NCI-H1930 (cell line): ENCODE measurements at places on chromosomes 5 and 9.

DNA sequence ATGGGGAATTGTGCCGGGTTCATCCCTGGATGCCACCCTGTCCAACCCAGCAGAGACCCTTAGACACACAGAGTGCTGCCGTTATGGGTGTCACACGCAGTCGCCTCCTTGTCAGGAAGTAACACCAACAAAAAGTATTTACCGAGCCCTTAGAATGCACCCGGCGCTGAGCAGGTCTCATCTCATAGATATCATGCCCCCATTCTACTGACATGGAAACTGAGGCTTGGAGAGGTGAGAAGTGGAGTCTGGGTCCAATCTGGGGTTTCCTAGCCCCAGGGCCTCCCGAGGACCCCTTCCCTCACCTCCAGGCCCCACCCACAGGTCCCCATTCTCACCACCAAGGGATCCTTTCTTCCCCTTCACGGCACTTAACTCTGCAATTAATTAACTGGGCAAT is 36.8 kb upstream of the BARHL1 start:
- no peak for DNase-seq

DNA sequence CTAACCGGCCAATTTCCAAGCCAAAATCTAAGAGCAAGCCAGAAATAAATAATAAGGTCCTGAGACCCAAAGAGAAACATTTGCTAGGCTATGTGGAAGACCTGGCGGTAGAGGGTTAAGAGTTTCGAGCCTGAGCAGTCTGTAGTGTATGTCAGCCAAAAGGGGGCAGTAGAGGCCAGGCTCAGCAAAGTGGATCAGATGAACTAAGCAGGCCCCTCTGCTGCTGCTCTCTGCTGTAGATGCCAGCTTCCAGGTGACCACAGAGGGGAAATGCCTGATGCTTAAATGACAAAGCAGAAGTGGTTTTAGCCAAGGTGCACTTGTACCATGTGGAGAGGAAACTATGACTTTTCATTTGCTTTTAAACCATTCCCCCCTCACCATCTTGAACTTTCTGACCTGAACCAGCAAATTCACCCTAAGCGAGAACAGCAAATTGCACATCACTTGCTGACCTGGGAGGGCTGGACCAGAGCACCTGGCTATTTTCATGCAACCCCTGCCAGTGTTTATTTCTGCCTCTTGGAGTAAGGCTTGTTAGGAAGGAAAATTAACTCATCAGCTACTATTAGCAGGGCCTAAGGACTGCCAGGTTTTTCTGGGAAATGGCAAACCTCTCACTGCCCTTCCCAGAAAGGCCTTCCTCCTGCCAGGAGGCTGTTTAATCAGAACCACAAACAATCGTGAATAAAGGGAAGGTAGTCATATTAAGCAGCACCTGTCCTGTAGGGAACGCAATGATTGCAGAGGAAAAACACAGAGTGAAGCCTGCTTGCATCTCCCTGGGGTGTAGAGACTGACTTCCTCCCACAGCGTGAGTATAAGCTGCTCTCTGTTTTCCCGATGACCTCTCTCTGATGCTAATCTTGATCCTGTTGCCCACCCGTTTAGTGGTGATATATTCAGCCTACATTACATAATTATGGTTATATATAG is 818.2 kb downstream of the TLR4 start:
- DNase-seq = peak; percentile 35

GRCh38 chr5:80406980-80407734 is 707 bp upstream of the ZFYVE16 start:
- no peak for DNase-seq

- DNase-seq = no peak
Observed at GRCh38 chr5:75608870-75609269, 2.4 kb upstream of the ANKDD1B start.

DNA sequence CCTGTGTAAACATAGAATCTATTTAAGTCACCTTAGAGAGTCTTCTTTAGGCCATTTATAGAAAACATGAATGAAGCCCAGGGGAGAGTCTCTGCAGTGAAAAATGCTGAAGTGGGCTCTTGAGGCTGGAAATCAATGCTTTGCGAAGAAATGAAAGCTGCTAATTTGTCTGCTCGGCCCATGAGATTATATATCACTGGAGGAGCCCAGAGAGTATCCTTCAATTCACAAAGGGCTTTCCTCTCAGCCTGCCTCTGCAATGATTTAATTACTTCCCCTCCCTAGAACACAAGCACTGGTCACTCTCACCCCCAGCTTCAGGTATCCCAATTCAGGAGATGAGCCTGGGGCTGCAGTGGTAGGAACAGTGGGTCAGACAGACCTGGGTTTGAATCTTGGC is 8.2 kb upstream of the DRD1 start:
- no peak for DNase-seq

DNA sequence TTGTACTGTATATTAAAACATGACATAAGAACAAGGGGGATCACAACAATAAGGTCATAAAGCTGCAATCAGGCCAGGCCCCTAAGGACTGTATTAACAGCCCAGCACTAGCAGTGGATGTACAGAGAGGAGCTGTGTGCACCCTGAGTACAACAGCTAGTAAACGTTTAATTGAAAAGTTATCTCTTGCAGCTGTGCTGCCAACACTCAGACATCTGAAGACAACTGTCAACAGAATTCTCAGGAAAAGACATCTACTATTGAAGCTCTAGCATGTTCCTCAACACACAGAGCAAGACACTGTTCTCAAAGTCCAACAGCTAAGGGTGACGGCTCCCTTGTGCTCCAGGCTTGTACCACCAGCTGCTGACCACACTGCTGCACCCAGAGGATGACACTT is 199.6 kb downstream of the DCP2 start:
- DNase-seq = no peak

DNA sequence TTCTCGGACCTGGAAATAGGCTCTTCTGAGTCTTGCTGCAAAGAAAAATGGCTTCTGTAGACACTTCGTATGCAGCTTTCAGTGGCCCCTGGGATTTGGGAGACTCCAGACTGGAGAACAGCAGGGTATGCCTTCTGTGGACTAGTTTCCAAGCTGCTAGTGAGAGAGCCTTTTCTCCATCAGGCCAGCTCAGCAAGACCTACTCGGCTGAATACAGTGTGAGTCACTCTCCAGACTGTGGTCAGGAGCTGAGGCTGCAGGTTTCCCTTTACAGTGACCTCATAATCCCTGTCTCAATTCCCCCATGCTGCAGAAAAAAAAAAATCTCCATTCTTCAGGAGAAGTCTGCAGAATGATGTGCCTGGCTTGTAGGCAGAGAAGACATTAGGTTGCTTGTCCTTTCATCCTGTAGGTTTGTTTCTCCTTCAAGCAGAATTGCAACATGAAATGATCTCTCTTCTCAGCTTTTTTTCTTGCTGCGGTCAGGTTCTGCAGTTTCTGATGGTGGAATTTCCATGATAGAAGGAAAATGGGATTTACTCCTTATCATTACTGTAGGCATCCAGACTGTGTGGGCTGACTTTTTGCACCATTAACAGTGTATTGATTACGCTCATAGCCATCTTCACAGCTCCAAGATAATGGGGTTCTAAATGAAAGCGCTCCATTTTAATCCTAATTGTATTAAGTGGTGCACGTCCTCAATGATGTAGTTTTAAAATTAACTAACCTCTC is 78.3 kb upstream of the TNFSF8 start:
- DNase-seq = no peak

DNA sequence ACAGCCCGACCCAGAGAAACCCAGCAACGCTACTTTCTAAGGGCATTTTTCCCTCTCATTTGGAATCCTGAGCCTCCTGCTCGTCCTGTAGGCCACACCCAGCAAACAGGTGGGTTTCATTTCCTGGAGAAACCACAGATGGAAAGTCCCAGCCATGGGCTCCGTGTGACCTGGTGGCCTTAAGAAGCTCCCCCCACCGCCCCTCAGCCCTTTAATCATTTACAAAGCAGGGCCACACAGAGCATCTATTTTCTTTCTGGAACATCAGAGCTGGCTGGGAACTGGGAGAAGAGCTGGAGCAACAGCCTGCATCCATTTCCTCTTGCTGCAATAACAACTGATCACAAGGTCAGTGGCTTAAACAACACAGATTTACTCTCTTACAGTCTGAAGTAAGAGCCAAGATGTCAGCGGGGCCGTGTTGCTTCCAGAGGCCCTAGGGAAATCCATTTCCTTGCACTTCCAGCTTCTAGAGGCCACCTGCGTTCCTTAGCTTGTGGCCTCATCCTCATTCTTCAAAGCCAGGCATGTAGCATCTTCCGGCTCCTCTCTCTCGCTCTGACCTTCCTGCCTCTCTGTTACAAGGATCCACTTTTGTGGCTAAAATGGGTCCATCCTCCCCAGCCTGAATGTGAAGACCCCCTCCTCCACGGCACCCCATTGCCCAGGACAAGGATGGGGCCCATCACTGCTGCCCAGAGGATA is 40.5 kb downstream of the C9orf50 start:
- DNase-seq = no peak

DNA sequence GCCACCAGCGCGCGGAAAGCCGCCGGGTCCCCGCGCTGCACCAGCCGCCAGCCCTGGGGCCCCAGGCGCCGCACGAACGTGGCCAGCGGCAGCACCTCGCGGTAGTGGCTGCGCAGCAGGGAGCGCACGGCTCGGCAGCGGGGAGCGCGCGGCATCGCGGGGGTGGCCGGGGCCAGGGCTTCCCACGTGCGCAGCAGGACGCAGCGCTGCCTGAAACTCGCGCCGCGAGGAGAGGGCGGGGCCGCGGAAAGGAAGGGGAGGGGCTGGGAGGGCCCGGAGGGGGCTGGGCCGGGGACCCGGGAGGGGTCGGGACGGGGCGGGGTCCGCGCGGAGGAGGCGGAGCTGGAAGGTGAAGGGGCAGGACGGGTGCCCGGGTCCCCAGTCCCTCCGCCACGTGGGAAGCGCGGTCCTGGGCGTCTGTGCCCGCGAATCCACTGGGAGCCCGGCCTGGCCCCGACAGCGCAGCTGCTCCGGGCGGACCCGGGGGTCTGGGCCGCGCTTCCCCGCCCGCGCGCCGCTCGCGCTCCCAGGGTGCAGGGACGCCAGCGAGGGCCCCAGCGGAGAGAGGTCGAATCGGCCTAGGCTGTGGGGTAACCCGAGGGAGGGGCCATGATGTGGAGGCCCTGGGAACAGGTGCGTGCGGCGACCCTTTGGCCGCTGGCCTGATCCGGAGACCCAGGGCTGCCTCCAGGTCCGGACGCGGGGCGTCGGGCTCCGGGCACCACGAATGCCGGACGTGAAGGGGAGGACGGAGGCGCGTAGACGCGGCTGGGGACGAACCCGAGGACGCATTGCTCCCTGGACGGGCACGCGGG is at the start of gene TERT:
TERT (minus strand) TSS at position 234 of the 815 bp plus-strand sequence; CDS start at position 155, 79 bp downstream.
- peak; percentile 69 for DNase-seq

DNA sequence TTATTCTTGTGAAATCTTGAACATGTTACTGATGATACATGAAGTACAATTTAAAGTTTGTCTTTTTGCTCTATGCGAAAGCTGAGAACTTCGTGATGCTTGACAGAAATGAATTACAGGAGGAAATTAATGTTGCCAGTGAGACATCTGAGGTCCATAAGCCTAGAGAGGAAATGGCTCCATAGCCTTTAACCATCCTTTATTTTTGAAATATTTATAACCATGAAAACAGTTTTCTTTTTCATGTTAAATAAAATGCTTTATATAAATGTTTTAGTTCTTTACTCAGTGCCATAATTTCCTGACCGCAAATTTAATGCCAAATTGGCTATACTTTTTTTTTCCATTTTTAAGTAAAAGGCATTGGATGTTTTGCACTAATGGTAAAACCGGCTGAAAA is 29.1 kb downstream of the F2RL2 start:
- no peak for DNase-seq
